ENCODE measurements at places on chromosomes 3 and 15.
A peak's percentile ranks its signal among the peaks of the same experiment; 100 is the strongest.

DNA sequence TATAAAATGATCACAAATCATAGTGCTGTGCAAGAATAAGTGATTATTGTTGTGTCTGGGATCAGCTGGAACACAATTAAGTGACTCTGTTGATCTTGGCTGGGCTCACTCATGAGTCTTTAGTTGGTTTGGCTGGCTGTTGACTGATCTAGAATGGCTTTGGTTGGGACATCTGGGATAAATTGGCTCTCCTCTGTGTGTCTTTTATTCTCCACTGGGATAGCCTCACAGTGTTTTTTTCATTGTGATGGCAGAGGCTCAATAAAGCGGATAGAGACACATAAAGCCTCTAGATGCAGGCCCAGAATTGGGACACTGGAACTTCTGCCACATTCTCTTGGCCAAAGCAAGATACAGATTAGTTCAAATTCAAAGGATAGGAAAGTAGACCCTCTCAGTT lies 735.6 kb downstream of the PDCD6IP start:
- no peak for DNase-seq

DNA sequence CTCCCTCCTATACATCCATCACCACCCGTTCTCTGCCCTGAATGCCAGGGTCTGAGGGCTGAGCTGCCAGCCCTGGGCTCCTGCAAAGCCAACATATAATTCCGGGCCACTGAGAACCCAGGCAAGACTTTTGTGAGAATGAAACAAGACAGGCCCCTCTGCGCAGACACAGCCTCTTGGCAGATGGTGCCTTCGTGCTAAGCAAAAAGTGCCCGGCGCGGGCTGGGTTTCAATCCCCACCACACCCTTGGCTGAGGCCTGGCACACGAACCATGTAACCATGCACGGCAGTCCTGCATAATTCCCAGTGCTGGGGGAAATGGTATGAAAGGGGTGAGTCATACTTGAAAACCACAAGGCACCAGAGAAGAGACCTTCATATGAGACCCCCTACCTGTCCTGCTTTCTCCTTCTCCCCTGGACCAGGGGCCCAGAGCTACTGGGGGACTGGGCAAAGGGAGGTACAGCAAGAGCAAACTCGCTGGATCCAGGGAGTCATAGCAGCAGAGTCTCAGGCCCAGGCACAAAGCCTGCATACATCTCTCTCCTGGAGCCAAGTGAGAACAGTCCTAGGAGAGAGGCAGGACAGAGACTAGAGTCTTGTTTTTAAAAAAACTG lies 26.1 kb upstream of the LOXL1 start:
- DNase-seq, result no peak

DNA sequence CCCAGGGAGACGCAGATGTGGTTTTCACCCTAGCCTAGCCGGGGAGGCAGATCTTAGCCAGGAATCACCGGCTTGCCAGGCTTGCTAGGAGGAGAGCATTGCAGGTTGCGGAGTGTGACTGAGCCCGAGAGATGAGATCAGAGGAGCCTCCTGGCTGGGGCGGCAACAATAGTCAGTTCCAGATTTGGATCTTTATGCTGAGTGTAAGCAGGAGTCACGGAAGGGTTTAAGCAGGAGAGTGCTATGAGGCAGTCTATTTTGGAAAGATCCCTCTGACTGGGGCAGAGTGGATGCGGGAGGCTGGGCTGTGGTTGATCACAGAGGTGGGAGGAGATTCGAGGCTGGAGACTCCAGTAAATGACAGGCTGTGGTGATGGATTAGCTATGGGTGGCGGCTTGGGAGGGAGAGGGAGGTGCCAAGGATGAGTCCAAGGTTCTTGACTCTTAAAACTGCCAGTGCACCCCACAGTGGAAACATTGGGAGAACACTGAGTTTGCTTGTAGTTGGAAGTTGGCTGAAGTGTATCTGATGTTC lies 10.4 kb upstream of the BAHD1 start:
- peak; percentile 79 for DNase-seq

- no peak for DNase-seq
Measured at GRCh38 chr15:36914960-36915808, 185.2 kb downstream of the MEIS2 start.

GRCh38 chr3:24933401-24933800 lies 438.8 kb upstream of the THRB start:
- no peak for DNase-seq

All from mucosa of descending colon (tissue), 3 donors.